ENCODE measurements at places on chromosomes 4 and X.

GRCh38 chr4:899556-899906 is 32.6 kb downstream of the GAK start:
- no peak for DNase-seq

GRCh38 chrX:136600059-136600458 is 47.9 kb upstream of the CD40LG start:
- DNase-seq = no peak

GRCh38 chr4:152308951-152309350 is 226.9 kb downstream of the FBXW7 start:
- no peak for DNase-seq

- DNase-seq = no peak
Measured at GRCh38 chrX:54819201-54819600, 11.7 kb downstream of the MAGED2 start.

Data from stimulated activated CD8-positive, alpha-beta memory T cell treated with anti-CD3 and anti-CD28 coated beads, Interleukin-15, amount 100 ng/mL, for 4 hours (primary cell).